Suppressor macrophage (primary cell): ENCODE measurements at places on chromosomes 11 and 22.
A peak's percentile ranks its signal among the peaks of the same experiment; 100 is the strongest.

GRCh38 chr11:19347911-19348310, 107.2 kb upstream of the E2F8 start:
- DNase-seq, result no peak

- peak; percentile 79 for DNase-seq
Measured at GRCh38 chr11:60924110-60924905, at the start of gene TMEM132A. TSS of gene TMEM132A (plus strand) at chr11:60924460. CDS start at chr11:60924634, 174 bp downstream.

GRCh38 chr11:66224226-66224855, 44.1 kb upstream of the RAB1B start:
- DNase-seq, result no peak

- no peak for DNase-seq
Measured at GRCh38 chr11:12991426-12991825, 17.7 kb upstream of the RASSF10 start.

- no peak for DNase-seq
Measured at GRCh38 chr11:32162351-32162750, 71.5 kb downstream of the RCN1 start.

DNA sequence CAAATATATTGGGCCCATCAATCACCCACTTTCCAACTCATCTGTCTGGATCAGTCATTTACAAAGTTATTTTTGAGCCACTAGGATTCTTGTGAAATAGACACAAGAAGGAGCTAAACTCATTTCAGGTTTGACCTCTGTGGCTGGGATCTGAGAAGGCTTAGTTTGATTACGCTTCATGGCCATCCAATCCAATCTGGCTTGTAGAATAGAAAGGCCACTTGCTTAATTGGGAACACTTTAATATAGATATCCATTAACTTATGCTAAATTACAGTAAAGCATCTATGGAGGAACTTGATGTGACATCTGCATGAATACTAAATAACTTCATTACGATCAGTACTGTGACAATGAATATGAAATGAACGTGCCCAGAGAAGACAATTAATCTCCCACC, 284.2 kb downstream of the ST3GAL4 start:
- no peak for DNase-seq

- DNase-seq, result no peak
Measured at GRCh38 chr11:74341921-74342320, 30.5 kb upstream of the P4HA3 start.

DNA sequence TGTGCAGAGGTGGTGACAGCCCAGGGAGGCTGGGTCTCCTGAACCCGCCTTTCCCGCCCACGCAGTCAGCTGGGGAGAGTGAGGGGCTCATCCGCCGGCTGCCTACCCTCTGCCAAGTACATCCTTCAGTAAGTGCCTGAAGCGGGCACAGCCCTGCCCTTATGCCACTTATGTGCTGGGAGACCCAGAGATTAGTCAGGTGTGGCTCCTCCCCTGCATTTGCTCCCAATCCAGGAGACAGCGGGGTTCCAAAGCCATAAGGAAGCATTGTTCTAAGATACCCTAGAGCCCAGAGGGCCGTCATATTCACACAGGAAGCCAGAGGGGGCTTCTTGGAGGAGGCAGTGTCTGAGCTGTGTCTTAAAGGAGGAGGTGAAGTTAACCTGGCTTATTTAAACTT, 5.8 kb upstream of the PPP6R3 start:
- no peak for DNase-seq

- DNase-seq, result no peak
Measured at GRCh38 chr11:96506953-96507354, 117.1 kb downstream of the JRKL start.

- DNase-seq, result no peak
Measured at GRCh38 chr22:26981541-26981940, 324.2 kb downstream of the MIAT start.

GRCh38 chr22:35172442-35172841, 84.9 kb upstream of the HMGXB4 start:
- no peak for DNase-seq

GRCh38 chr11:100004541-100004940, 682.5 kb upstream of the ARHGAP42 start:
- DNase-seq, result no peak

- DNase-seq, result peak; percentile 98
Measured at GRCh38 chr11:78420796-78421209, 3.2 kb upstream of the GAB2 start.

- DNase-seq, result no peak
Measured at GRCh38 chr11:18733202-18733601, 7.2 kb upstream of the IGSF22 start.

- peak; percentile 29 for DNase-seq
Measured at GRCh38 chr11:103904324-103904667, 132.1 kb upstream of the DDI1 start.

- no peak for DNase-seq
Measured at GRCh38 chr22:49512487-49513165, 315.0 kb downstream of the BRD1 start.

- DNase-seq, result peak; percentile 77
Measured at GRCh38 chr11:83157594-83158356, 844 bp downstream of the PCF11 start.

- no peak for DNase-seq
Measured at GRCh38 chr22:49233507-49234100, 594.1 kb downstream of the BRD1 start.

DNA sequence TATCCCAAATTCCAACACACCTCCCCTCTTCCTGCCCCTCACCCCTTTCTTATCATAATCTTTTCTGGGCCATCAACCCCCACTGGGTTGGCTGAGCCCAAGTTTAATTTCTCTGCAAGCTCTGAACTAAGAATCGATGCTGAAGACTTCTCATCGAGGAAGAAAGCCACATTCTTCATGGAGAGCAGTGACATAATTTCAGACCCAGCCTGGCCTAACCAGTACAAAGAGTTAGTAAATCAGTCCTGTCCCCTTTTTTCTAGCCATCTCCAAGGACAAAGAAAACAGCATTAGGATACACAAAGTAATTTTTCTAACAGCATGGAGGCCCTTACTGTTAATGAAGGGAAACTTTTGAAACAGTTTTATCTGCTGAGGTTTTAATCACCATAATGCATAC, 45.0 kb downstream of the KCNJ1 start:
- no peak for DNase-seq

DNA sequence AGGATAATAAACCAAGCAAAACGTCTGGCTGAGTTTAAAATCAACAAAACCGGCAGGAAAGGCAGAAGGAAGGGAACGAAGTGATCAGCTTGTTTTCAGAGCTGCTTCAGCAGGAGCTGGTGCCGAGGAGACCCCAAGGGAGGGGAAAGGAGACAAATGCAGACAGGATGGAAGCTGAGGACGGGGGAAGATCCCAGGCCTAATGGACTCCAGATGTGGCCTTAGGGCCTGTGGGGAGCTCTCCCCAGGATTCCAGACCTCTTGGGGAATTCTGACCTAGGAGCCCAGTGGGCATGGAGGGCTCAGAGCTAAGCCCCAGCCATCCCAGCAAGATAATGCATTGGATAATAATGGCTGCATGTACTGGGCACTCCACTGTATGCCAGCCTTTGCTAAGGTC, 211.4 kb upstream of the NARS2 start:
- DNase-seq, result no peak

DNA sequence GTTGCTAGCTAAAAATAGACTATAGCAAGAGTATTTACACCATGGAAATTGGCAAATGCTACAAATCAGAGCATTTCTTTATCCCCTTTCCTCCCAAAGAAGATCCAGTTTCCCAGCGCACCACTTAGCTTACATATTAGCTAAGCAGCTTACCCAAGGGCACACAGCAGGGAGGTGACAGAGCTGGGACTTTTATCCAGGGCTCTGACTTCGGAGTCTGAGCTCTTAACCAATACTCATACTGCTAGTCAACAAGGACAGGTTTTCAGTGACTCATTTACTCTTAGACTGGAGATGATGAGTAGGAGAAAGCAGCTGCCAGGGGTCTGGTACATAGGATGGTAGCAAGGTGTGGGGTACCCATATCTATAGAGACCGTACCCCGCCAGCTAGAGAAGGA, 38.4 kb downstream of the NAV2 start:
- DNase-seq, result no peak

DNA sequence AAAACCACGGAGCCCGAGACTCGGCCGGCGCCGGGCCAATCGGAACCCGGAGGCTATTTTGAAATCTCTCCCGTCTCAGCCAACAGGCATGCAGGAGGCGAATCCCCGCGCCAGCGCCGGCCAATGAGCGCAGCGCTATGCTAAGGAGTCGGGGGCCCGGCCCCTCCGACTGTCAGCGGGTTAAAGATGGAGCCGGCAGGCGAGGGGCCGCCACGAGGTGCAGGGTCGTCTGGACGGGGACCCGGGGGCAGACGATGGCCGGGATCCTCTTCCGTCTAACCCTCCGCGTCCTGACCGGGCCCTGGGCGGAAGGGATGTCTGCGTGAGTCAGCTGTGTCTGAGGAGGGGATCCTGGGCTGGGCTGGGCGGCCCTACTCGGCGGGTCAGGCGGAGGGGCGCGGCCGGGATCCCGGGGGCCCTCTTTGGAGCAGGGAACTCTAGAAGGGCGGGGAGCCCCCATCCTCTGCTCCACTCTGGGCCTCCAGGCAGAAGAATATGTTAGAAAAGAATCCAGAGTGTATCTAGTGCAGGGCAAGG, 10.0 kb downstream of the SDF2L1 start:
- peak; percentile 95 for DNase-seq

DNA sequence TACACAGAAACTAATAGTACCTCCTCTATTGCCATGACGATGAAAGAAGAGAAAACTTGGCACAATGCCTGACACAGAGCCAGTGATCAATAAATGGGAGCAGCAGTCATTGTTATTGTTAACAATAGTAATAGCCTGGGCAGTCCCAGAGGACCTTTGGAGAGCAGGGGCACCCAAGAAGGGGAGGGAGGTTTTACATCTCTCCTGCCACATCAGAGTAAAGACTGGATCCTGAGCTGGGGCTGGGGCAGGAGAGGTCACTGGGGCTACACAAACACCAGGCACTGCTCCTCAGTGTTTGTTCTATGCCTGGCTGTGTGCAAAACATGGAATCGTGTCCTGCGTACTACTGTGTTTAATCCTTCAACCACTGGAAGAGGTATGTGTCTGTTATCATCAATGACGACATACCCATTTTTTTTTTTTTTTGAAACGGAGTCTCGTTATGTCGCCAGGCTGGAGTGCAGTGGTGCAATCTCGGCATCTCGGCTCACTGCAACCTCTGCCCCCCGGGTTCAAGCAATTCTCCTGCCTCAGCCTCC, 25.0 kb upstream of the CREB3L1 start:
- DNase-seq, result no peak

DNA sequence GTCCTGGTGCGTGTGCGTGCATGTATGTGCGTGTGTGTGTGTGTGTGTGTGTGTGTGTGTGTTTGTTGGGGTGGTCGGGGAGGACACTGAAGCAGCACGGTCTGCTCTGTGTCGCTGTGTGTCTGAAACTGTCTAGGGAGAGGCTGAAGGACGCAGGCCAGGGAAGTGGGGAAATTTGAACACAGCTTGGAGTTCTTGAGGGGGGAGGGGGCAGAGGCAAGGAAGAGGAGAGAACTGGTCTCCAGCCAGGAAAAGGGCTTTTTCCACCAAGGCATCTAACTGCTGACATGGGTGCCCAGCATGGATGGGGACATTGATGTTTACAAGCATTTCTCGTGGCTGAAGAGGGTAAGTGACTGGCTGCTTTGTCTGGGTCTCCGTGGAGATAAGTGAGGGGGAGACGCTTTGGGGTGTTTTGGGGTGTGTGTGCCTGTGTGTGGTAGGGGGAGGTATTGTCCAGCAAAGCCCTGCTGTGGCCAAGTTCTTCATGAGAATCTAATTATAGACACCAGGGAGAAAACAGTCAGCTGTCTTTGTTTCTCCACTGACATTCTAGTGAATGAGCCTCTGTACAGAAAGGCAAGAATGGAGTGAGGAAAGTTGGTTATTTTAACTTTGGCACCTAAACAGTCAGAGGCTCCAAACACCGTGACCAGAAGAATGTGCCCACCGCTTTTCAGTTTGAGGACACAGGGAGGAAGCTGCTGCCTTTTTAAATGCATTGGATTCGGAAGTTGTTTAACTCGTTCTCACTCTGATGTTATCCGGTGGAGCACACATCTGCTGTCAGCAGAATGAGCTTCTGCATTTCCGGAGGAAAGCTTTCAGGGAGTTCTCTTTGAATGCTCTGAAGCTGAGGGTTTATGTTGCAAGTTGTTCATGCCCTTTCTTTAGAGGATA, 63.7 kb downstream of the PPFIBP2 start:
- peak; percentile 85 for DNase-seq

- DNase-seq, result no peak
Measured at GRCh38 chr11:111459506-111460270, 52.5 kb downstream of the BTG4 start.

- no peak for DNase-seq
Measured at GRCh38 chr11:26350002-26350401, 18.1 kb downstream of the ANO3 start.

DNA sequence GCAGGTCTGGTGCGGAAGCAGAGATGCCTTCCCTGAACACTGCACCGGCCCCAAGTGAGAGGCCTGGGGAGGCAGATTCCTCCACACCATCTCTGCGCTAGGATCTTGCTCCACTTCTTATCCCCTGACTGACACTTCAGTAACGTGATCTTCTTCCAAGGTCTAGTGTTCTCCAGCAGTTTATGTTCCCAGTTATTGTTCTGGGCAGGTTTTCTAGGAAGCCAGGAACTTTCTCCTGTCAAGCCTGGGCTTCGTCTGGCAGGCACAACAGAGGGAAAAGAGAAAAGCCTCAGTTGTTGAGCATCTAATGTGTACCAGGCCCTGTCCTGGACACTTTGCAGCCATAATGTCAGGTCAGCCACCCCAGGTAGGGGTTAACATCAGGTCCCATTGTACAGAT, 10.5 kb downstream of the CD82 start:
- DNase-seq, result no peak

DNA sequence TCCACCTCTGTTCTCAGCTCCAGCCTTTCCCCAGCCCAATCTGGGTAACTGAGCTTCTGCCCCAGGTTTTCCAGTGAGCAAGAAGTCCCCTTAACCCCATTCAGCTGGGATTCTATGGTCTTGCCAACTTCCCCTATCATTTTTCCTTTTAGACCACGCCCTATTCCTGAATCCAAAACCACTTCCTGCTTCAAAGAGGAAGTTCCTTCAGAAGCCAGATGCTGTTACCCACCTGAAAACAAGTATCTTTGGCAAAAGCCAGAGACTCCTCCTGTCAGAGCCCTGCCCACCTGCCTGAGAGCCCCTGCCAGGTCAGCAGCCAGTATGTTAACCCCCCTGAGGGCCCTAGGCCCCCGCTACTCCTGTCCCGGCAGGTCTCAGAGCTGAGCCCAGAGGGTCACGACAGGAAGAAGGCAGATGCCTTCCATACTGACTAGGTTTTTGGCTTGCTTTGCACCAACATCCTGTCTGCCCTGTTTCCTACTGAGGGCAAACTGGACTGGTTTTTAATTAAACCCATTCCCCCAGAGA, 20.3 kb upstream of the MICAL2 start:
- DNase-seq, result peak; percentile 60

GRCh38 chr11:67079065-67079705, 22.5 kb downstream of the RHOD start:
- DNase-seq, result no peak

GRCh38 chr11:44814881-44815592, 88.3 kb downstream of the TSPAN18 start:
- peak; percentile 64 for DNase-seq
